ENCODE measurements at places on chromosomes 5 and 9.

DNA sequence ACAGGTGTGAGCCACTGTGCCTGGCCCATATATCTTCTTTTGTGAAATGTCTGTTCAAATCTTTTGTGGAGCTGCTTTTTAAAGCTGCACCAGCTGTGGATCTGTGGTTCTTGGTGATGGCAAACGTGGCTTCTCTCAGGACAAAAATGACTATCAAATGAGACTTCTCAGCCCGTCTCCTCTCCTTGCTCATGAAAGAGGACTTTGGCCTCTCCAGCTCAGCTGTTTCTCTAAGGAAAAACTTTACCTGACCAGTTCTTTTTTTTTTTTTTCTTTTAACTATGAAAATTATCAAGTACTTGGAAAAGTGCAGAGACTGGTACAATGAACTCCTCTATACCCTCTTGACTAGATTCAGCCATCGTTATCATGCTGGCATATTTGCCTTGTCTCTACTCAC lies 44.8 kb downstream of the RALGPS1 start:
- no peak for DNase-seq

DNA sequence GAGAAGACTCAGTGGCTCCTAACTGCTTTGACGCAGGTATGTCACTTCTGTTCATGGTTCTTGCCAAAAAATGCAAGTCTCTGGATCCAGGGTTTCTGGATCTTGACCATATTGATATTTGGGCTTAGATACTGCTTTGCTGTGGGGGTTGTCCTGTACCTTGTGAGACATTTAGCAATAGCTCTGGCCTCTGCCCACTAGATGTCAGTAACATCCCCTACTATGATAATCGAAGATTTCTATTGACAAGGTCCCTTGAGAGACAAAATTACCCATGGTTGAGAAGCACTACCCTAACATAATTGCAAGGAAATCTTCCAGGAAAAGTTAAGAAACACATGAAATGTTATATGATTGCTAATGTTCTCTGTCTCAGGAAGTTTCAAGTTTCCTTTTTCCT lies 285.4 kb downstream of the TMEM232 start:
- no peak for DNase-seq

DNA sequence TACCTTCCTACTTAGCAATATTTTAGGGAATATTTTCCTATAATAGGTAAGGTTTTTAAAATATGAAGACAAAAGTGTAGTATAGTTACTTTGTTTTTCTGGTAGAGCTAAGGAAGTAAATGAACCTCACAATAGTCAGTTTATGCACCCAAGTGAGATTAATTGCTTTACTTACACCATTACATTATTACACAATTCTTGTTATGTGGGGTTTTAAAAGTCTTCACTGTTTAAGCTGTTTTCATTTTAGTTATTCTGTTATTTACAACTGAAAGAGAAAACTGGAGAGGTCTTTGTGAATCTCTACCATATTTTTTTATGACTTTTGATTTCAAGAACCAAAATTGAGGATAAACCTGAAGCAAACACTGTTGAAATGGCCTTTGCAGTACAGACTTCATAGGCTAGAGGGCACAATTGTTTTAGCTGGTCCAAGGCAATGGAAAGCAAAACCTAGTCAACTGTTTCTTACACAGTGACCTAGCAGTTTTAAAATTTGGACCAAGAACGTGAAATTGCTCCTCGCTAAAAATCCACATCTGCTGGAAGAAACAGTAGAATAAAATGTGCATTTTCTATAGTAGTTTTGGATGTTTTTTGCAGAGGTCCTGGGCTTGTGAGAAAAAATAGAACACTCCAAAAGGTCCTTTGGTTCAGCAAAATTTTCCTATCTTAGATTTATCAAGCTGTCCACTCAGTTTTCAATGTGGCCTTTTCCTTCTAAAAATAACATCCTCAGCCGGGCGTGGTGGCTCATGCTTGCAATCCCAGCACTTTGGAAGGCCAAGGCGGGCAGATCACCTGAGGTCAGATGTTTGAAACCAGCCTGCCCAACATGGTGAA lies 66.4 kb upstream of the FER start:
- DNase-seq, result no peak

- no peak for DNase-seq
These were observed 66.6 kb upstream of the SPATA31E1 start for GRCh38 chr9:87816036-87816435.

- DNase-seq, result no peak
These were observed 39.8 kb upstream of the TTC39B start for GRCh38 chr9:15346837-15347236.

Measured in stimulated activated CD4-positive, alpha-beta T cell treated with anti-CD3 and anti-CD28 coated beads, Interleukin-2, amount 100 ng/mL, for 48 hours (primary cell).